ENCODE measurements at places on chromosomes 3 and 15.

DNA sequence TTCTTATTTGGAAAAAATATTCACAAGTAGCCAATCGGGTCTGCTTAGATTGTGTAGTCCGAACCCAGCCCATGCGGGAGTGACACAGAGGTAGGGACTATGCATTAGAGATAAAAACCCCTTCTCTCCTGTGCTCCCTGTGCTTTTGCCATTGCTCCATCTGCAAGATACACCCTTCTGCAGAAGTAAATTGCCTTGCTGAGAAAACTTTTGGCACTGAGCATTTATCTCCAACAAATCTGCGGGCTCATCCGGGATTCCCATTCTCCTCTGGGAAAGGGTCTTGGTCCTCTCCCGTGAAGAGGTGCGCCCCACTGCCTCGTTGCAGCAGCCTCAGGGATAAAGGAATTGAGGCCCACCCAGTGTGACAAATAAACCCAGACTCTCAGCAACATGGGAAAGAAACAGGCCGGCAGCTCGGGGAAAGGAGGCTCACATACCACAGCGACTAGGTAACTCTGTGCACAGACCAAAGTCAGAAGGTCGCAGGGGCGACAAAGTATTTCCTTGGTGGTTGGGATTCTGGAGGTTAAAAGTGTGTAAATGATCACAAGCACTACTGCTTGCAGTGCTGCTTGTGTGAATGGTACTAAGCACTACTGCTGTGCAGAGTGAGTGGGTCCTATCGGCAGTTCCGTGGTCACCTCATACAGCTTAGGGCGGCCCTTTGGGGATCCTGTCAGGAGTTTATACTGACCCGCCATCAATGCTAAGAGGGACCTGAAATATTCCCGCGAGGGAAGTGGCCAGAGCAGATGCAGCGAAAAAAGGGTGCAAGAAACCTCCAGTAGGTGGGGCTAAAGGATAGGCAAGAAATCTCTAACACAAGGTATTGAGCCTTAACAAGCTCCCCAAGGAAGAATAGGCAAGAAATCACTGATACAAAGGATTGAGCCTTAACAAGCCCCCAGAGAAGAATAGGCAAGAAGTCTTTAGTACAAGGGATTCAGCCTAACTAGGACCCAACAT, 54.3 kb downstream of the GSK3B start:
- DNase-seq: no peak

GRCh38 chr3:14770591-14770990, 48.2 kb upstream of the FGD5 start:
- no peak for DNase-seq

DNA sequence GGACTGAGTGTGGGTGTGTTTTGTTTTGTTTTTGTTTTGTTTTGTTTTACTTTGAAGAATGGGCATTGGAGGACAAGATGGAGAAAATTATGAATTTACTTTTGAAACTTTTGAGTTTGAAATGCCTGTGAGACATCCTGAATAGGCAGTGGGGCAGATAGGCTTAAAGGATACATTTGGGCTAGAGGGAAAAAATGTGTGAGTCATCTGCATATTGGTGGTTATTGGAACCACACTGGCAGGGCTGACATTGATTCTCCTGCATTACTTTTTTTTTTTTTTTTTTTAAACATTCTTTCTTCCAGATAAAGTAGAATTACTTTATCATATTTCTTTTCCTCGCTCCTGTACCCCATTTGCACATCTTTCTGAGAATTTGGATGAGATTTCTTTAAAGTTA, 56.1 kb downstream of the CALML4 start:
- no peak for DNase-seq

DNA sequence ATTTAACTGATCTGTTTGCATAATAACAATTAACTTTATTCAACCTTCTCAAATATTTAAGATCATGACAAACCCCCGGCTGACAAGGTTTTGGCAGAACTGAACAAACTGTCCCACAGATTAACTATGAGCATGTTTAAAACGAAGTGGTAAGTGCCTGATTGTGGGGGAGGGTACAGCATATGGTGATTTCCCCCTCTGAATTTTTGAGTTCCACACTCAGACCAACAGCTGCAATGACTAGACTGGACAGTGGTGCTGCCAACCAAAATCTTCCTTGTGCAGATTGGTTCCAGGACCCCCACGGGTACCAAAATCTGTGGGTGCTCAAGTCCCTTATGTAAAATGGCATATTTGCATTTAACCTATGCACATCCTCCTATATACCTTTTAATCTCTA, 449.5 kb downstream of the SHQ1 start:
- DNase-seq: no peak

- DNase-seq: no peak
These were observed 137.3 kb upstream of the BHLHE40 start for GRCh38 chr3:4841776-4842440.

- no peak for DNase-seq
These were observed 19.3 kb upstream of the CHD2 start for GRCh38 chr15:92880796-92881195.

- no peak for DNase-seq
These were observed 41.6 kb upstream of the BDH1 start for GRCh38 chr3:197597335-197597734.

DNA sequence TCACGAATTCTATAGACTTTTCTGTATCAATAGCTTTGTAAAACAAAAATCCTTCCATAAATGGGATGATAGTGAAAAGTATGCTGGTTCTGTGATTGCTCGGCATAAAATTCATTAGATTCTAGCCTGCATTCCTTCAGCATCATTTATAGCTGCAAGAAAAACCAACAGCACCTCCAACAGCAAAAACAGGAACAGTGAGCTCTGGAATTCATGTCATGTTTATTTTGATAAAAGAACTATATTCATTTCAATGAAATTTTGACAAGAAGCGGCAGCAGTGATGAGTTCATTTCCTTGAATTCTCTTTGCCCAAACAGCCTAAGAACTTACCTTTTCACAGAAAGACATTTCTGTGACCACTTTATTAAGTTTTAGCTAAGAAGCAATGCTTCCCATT, 515.2 kb upstream of the CCDC54 start:
- DNase-seq: no peak

DNA sequence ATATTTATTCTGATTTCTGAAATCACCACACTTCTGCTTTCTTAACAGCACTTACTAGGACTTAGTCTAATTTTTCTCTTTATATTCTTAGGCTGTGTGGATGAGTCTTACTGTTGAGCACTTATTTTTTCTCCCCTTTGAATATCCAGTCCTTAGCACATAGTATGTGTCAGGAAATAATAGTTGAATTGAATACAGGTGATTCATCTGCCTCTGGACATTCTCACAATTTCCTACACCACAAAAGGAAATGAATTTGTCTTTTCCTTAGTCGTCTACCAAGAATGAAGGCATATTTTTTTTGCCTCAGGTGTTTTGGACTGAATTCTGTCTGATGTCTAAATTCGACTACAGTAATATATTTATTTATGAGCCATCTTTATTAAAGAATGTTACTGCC, 204.2 kb downstream of the GHSR start:
- DNase-seq: no peak

GRCh38 chr3:108488631-108489030, 21.8 kb downstream of the MYH15 start:
- DNase-seq: no peak

DNA sequence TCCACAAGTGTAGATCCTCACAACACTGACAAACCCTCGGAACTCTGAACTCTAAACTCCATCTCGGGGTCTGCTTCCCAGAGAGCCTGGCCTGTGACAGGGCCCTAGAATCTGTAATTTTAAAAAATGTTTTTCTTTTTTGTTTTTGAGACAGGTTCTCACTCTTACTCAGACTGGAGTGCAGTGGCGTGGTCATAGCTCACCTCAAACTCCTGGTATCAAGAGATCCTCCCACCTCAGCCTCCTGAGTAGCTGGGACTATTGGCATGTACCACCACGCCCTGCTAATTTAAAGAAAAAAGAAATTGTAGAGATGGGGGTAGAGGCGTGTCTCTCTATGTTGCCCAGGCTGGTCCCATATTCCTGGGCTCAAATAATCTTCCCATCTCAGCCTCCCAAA, 26.2 kb downstream of the CRABP1 start:
- DNase-seq: no peak

DNA sequence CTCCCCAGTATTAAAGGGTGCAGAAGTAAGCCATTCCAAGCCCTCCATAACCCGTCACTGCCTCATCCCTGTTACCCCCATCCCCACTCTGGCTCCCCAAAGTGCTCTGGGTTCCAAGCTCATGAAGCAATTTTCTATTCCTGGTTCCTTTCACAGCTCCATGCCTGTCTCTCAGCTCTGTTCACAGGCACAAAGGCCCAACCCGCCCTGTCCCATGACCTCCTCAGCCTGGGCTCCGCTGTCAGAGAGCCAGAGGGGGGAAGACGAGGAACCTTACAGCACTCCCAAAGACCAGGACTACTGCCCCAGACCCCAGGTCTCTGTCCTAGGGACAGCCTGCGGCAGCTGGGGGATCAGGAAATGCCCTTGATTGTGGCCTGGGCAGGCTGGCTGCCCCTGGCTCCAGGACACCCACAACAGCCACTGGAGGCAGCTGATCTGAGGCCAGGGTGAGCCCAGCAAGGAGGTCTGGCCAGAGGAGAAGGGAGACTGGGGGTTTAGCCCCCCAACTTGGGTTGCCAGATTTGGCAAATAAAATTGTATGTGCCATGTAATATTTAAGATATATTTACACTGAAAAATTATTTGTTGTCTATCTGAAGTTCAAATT, 43.2 kb upstream of the LINGO1 start:
- no peak for DNase-seq

DNA sequence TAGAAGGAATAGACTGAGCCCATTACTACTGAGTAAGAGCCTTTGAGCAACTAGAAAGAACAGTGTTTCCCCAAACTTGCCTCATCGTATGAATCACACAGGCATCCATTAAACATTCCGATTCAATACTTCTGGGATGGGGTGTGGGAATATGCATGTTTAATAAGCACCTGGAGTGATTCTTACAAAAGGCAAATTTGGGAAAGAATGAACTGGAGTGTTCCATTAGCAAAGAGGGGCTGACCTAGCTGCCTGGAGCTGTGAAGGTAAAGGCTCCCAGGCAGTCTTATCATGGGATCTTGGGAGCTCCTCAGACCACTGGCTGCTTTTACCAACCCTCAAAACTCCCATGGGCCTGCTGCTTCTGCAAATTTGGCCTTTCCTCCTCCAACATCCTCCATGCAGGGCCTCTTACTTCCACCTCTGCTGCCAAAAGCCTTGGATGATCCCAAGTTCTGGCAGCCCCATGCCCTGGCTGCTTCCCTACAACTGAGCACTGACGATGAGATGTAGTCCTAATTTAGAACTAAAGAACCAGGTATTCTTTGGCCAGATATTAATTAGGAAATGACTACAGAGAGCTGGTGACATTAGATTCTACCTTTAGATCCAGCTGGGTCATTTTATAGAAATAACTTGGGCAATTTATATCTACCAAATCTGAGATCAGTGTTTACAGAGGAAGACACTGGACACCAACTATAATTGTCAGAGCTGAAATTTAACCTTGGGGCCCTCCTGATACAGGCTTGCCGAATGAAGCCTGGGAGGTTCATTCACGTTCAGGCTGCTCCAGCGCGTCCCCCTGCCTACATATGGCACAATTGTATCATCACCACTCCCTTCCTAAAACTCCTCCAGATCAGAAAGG, 11.2 kb upstream of the HOMER2 start:
- DNase-seq: no peak

DNA sequence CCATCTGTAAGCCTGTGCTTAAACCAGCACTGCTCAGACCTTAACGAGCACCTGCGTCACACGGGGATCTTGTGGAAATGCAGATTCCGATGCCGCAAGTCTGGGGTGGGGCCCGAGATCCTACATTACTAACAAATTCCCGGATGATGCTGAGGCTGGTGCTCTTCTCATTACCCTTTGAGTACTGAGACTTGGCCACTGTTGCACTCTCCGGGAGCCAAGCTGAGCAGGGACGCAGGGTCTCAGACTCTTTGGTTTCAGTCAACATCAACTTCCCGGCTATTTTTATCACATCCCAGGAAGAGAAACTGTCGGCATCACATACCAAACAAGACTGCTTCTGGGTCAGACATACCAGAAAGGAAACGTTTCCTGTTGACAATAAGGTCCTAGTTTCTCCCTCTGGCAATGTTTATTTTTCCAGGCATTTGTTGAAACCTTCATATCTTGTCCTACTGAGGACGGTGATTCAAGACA, 276.6 kb downstream of the SHQ1 start:
- DNase-seq: no peak

DNA sequence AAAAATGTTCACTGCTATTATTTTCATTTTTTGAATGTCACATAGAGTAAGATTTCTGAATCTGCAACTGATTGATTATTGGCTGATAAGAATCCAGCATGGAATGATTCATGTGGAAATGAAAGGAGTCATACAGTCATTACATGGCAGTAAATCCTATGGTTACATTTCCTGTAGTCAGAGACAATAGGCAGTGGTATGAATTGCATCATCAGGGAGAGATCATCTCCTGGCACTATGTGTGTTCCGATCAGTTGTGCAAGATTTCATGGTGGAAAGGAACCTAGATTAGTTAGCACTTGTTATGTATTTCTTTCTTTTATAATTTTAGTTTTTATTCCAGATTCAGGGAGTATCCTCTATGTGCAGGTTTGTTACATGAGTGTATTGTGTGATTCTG, 38.8 kb downstream of the SLC12A1 start:
- DNase-seq: no peak

GRCh38 chr3:77186728-77187127, 146.8 kb downstream of the ROBO2 start:
- DNase-seq: no peak

- DNase-seq: no peak
These were observed 62.4 kb upstream of the GOLGA6B start for GRCh38 chr15:72592097-72592496.

GRCh38 chr15:70486451-70487386, 276.6 kb downstream of the UACA start:
- no peak for DNase-seq

DNA sequence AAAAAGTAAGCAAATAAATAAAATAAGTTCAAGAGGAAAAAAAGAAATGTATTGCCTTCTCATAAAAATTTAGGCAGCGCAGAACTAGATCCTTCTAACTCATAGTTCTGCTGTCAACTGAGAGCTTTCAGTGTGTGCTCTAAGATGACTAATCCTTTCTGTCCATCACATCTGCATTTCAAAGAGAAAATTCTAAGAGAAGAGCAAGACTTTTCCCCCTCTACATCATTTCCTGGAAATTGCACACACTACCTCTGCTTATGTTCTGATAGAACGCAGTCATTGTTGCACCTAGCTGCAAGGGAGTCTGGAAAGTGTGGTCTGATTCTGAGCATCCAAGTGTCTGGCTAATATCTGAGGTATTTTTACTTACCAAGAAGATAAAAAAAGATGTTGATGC, 39.6 kb upstream of the SLCO3A1 start:
- DNase-seq: no peak
